G401 (cell line): ENCODE measurements at places on chromosomes 16 and 17. TPM values are rescaled to one million over a fixed set of nuclear protein-coding genes. Genes with fewer than 3 reads are reported as not detected.

The UTS2R gene
- 1.5 TPM in 1 of 2 replicates, not detected in the other for total RNA-seq

The STX1B gene
- total RNA-seq: 0.37 and 5.4 TPM in 2 replicates

DNA sequence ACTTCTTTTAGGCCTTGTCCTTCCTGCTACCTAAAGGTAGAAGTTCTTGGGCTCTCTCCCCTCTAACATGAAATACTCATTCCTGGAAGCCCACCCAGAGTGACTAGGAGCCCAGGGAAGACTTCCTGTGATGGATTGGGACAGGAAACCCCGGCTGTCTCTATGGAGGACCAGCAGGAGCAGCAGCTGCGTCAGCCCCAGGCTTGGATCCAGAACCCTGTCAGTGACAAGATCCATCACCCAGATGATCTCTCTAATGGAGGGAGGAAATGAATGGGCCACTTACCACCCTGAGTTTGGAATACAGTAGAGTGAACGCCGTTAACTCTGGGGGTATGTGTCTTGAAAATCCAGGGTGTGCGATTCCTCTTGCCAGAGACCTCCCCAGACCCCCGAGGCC lies 195.7 kb upstream of the WSCD1 start:
- no peak for DNase-seq

The PIK3R5 gene
- total RNA-seq: 0.07 TPM in 1 of 2 replicates, not detected in the other

- DNase-seq: no peak
These were observed 151.1 kb upstream of the MYOCD start for GRCh38 chr17:12514596-12514995.

DNA sequence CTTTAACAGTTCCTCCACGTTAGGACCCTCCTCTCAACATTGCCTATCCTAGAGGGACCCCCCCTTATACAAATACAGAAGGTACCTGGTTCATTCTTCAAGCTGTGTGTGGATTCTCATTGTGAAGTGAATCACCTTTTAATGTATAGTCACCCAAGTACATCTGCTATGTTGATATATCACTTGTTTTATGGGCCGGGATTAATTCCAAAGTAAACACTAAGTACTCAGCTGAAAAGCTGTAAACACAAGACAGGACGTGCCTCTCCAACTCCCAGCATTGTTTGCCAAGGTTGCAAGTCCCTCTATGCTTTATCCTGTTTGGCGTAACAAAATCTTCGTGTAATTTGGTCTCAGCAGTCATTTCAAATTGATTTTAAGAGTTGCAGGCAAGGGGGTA lies 123.6 kb downstream of the RBFOX1 start:
- no peak for DNase-seq

The XYLT1 gene
- not detected in 2 replicates for total RNA-seq

The TRAF4 gene
- total RNA-seq: 51.8 and 69.0 TPM in 2 replicates

- peak; percentile 97 for DNase-seq
These were observed 29.3 kb upstream of the KDM8 start for GRCh38 chr16:27174007-27174406.

DNA sequence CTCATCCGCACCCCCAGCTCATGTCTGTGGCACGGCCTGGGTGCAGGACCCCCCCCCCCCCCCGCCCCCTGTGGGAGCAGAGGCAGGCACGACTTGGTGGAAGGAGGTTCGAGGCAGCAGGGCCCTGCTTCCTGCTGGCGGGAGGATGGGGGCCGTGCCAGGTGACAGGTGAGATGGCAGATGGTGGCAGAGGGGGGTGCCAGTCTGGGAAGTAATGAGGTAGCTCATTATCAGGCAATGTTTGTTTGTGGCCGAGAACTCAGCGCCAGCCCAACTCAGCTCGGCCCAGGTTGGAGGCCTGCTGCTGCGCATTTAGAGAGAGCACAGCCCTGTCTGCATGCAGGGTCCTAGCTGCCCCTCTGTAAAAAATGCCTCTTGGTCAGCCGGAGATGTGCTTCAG lies 40.1 kb upstream of the JPH3 start:
- DNase-seq: peak; percentile 95

The KRT40 gene
- not detected in 2 replicates for total RNA-seq

DNA sequence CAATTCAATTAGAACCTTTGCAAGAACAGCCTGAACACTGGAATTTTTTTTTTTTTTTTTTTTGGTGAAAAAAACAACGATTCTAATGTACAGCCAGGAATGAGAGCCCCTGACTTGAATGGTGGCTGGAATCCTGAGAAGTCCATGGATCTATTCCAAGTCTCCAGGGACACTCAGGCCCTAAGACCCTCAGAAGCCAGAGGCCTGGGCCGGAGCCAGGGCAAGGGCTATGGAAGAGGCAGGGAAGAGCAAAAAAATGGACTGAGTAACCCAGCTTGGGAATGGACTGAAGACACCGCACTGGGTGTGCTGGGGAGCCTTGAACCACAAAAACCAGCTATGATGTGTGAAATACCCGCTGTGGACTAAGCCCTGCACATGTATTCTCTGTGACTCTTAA lies 60.3 kb upstream of the LHX1 start:
- no peak for DNase-seq

- DNase-seq: no peak
These were observed 7.6 kb downstream of the SLC46A1 start for GRCh38 chr17:28398280-28398981.

- DNase-seq: no peak
These were observed 236.7 kb upstream of the TNRC6C start for GRCh38 chr17:77721846-77722160.

The TBX4 gene
- 0.64 and 1.2 TPM in 2 replicates for total RNA-seq

GRCh38 chr16:21611556-21612384 lies 12.4 kb downstream of the METTL9 start:
- peak; percentile 38 for DNase-seq

DNA sequence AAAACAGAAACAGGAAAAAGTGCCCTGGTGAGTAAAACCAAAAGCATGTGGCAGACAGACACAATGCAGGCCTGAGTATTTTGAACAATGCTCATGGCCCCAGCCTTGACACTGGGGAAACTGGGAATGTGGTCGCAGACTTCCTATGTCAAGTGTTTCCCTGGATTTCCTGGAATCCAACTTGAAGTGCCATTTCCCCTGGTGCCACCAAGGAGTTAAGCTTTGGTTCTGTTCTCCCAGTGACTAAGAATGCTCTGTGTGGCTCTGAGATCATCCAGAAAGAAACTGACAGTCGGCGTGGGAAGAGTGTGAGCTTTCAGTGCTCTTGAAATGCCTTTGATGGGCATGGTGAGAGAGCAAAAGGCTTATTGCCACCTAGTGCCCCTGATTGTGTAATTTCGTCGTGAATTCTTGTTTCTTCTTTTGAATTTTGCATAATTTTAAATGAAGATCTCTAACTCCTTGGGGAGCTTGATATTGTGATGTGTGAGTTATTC lies 96.0 kb downstream of the YPEL2 start:
- peak; percentile 46 for DNase-seq

DNA sequence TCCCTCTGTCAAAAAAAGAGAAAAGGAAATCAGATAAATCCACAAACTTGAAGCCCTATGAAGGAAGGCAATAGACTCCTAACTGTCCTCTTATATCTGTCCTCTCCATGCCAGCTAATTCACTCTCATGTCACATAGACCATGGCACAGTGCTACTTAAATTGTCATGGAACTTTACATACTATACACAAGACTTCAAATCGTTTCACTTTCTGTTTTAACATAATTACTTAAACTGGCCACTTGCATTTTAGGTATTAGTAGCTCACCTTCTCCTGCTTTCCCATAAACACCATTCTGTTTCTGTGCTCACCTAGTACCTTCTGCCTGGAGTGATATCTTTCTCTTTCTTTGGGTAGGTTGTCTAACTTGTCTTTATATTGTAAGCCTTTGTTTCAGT lies 816.7 kb upstream of the KIF2B start:
- no peak for DNase-seq

- DNase-seq: no peak
These were observed 2.2 kb upstream of the PSME3 start for GRCh38 chr17:42830971-42831370.

DNA sequence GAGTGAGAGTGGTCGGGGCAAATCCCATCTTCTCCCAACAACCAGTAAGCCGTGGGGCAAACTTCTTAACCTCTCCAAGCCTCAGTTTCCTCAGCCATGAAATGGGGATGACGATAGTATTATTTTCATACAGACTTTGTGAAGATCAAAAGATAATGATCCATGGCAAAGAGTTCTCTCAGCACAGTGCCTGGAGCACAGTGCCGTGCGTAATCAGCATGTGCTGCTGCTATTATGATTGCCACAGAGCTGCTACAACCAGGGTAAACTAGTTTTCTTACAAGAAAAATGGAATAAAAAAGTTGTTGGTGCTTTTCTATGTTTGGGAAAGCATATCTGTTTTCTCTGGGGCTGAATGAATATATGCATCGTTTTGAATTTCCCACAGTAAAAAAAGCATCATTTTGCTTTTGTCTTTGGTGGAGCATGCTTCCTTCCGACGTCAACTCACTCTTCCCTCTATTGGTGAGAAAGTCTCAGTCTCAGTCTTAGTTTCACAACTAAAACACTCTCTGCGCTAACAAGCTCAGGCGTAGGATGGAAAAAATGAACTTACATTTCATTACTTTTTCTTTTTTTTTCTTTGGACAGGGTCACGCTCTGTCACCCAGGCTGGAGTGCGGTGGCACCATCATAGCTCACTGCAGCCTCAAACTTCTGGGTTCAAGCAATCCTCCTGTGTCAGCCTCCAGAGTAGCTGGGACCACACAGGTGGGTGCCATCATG lies 37.2 kb downstream of the CDK5R1 start:
- DNase-seq: no peak
